ENCODE measurements at places on chromosomes 5 and 9.

GRCh38 chr5:26486631-26487030 lies 551.8 kb downstream of the CDH9 start:
- no peak for DNase-seq

DNA sequence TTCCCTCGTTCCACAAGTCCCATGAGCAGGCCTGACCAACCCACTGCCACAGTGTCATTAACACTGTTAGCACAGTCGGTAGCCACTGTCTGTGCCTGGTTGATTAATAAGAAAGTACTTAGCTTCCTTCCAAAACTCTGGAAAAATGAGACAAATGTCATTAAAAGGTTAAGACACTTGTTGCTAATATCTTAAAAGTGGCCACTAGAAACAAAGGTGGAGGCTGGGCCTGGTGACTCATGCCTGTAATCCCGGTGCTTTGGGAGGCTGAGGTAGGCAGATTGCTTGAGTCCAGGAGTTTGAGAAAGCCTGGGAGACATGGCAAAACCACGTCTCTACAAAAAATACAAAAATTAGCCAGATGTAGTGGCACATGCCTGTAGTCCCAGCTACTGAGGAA lies 194.0 kb downstream of the PDZD2 start:
- no peak for DNase-seq

GRCh38 chr9:112774006-112774996 lies 23.7 kb downstream of the SNX30 start:
- no peak for DNase-seq

DNA sequence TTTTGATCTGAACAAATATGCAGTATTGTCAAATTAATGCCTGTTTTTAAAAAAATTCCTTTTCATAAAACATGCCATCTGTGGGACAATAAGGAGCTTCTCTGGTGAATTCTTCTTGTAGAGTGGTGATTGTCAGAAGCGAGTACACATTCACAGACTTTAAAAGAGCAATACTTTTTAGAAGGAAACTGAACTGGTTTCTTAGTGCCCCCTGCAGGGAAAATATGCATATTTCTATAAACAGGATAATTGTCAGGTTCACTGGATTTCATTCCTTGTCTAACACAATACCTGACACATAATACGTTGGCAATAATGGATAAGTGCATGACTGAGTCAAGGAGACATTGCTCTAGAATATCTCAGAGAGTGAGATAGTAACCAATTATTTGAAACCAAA lies 133.7 kb downstream of the KIF4B start:
- DNase-seq: no peak

DNA sequence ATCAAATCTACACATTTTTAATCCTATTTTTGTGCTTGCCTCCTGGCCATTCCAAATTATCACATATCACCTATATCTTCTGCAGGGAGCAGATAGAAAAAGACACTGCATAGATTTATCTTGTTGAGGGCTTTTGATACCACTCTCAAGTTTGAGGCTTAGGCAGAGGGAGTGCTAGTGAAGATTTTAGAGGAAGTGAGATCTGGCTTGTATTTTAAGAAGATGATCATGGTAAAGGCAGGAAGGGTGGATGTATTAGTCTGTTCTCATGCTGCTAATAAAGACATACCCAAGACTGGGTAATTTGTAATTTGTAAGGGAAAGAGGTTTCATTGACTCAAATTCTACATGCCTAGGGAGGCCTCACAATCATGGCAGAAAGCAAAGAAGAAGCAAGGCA lies 220.9 kb upstream of the TUT7 start:
- DNase-seq: no peak

GRCh38 chr5:100562821-100563220 lies 27.6 kb downstream of the FAM174A start:
- no peak for DNase-seq

DNA sequence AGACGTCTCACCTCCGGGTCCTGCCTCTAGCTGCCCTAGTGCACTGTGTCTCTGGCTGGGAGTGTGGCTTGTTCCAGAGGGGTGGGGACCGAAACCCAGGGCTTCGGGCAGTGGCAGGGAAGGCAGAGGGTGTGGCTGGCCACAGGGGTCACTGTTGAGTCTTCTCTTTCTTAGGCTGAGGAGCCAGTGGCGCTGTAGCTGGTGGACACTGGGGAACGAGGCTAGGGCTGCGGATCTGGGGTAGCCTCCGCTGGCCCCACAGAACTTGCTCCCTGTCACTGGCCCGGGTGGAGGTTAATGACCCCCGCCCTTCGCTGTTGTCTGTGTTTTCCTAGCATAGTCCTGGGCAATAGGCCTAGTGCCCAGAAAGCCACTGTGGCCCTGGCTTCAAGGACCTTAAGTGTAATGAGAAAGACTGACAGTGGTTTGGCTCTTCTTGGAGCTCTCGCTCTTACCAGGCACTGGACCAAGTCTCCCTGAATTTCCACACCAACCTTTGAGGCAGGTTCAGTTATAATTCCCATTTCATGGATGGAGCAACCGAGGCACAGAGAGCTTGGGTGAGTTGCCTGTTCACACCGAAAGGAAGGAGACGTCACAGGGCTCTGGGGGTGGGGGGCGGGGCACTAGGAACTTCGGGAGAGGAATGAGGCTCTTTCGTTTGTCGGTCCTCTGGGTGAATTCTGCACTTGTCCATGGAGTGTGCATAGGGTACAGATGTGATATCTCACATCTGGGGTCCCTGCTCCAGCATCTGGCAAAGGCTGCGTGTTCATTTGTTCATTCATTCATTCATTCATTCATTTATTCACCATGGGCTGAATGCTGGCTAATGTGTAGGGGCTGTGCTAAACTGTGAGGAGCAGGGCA lies 4.8 kb upstream of the IER5L start:
- DNase-seq: no peak

- no peak for DNase-seq
Measured at GRCh38 chr5:60362158-60362557, 337.8 kb downstream of the DEPDC1B start.

DNA sequence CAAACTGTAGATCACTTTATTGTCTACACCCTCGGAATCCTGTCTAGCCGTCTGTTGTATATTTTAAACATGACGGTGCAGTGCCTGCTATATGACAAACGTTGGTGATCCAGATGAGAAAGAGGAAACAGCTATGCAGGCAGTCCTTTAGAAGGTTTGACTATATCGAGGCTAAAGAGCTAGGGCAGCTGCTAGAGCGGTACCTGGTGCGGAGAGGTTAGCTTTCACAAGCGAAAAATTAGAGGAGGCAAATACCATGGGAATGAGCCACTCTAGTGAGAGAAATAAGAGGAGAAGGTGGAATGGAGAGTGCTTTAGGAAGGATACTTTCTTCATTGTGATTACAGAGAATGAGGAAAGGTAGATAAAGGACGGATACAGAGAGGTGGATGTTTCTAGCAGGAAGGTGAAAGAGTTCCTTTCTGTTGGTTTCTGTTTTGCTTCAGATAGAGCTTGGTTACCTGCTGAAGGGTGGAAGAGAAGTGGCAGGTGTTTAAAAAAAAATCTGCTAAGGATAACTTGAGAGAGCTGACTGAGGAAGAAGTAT lies 959 bp upstream of the FBXL17 start:
- DNase-seq: no peak

- DNase-seq: no peak
Measured at GRCh38 chr5:160271396-160271795, 41.0 kb downstream of the CCNJL start.

- no peak for DNase-seq
Measured at GRCh38 chr5:55441954-55442353, 92.8 kb downstream of the PLPP1 start.

DNA sequence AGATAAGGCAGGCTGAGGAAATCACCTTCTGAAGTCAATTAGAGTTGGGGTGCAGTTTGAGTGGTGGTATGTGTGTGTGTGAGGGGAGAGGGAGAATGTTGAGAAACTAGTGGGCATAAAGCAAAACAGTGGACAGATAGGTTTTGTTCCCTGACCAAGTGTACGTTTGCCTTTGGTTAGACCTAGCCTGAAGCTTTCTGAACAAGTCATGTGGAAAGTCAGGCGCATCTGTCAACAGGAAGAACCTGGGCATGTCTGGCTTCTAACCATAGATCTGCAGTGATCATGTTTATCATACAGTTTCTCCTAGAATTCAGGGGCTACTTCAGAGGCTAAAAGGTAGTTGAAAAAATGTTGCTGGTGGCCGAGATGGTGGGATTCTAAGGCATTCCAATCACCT lies 143.2 kb upstream of the PCA3 start:
- DNase-seq: no peak

- DNase-seq: no peak
Measured at GRCh38 chr5:168614661-168615060, 35.5 kb upstream of the PANK3 start.

GRCh38 chr9:5851445-5851844 lies 18.5 kb upstream of the ERMP1 start:
- no peak for DNase-seq

- DNase-seq: no peak
Measured at GRCh38 chr5:76986825-76987526, 34.1 kb downstream of the CRHBP start.

DNA sequence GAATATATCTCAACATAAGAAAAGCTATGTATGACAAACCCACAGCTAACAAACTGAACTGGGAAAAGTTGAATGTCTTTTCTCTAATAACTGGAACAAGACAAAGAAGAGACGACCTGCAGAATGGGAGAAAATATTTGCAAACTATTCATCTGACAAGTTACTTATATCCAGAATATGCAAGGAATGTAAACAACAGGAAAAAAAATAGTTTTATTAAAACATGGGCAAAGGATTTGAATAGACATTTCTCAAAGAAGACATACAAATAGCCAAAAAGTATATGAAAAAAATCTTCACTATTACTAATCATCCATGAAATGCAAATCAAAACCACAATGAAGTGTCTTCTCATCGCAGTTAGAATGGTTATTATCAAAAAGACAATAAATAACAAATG lies 181.7 kb upstream of the TLX3 start:
- DNase-seq: no peak

GRCh38 chr5:122668552-122668951 lies 106.3 kb upstream of the SNX2 start:
- no peak for DNase-seq

DNA sequence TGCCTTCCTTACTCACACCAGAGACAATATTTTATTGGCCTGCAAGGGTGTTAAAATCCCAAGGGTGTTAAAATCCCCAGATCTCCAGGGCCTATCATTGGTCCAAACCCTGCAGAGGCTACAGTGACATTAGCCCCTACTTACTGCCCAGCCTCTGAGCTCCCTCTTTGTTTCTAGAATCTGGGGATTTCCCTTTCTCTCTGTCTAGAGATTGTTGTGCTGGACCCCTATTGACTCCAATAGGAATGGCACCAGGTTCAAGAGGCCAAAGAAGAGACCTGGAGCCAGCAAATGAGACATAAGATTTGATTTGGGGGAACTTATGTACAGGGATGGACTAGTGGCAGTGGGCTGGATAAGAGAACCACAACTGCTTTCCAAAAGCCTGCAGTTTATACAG lies 53.3 kb upstream of the ZBED3 start:
- no peak for DNase-seq

- DNase-seq: no peak
Measured at GRCh38 chr9:16864649-16865434, 5.6 kb downstream of the BNC2 start.

GRCh38 chr5:167578977-167579692 lies 712.3 kb upstream of the WWC1 start:
- DNase-seq: no peak

DNA sequence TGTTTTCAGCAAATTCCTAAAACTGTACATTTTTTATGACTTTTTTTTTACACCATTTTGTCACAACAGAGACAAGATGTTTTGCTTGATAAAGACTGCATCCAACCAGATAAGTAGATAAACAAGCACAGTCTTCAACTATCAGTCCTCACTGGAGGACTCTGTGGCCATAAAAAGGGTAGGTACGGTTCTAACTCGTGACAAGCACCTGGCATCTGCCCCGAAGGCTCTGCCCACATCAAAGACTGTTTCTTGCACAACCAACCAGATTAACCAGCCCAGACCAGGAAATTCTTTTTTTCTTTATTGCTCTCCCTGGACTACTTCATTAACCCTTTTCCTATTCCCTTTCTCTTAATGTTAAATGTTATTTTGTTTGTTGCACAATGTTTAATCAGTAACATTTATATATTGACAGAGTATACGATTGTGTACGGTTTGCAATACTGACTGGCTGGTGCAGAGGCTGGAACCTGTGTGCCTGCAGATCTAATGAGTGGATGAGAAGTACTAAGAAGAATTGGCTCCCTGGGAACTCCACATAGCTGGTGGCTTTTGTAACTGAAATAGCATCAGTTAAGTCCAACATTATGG lies 74.1 kb downstream of the SERINC5 start:
- no peak for DNase-seq
